ENCODE measurements at places on chromosomes 3 and 15. TPM values are rescaled to one million over a fixed set of nuclear protein-coding genes. Genes with fewer than 3 reads are reported as not detected.

Gene TM6SF1
- 46.6 TPM for total RNA-seq

Gene SCN5A
- total RNA-seq, result 13.6 TPM

Gene SLC28A1
- not detected for total RNA-seq

Gene SGO1
- total RNA-seq, result 5.4 TPM

Gene PPP4R2
- 61.9 TPM for total RNA-seq

Gene DNAJB8
- not detected for total RNA-seq

Gene SPRED1
- total RNA-seq, result 21.4 TPM

Gene SPATA12
- total RNA-seq, result 0.04 TPM

Gene SPESP1
- 4.0 TPM for total RNA-seq

Gene KIF15
- 19.8 TPM for total RNA-seq

Gene AP3B2
- not detected for total RNA-seq

Gene NEIL1
- total RNA-seq, result 10.6 TPM

Gene VIPR1
- total RNA-seq, result 4.5 TPM

Gene GPR176
- total RNA-seq, result 84.3 TPM

Gene PEAK1
- total RNA-seq, result 78.1 TPM

Gene CNTN6
- total RNA-seq, result not detected

Gene PLSCR2
- not detected for total RNA-seq

Gene ATP13A5
- total RNA-seq, result not detected

Gene CFAP100
- total RNA-seq, result not detected

Gene CSPG4
- total RNA-seq, result 0.04 TPM

Gene GLDN
- total RNA-seq, result not detected
